ENCODE measurements at places on chromosomes 16 and 17. TPM values are rescaled to one million over a fixed set of nuclear protein-coding genes. Genes with fewer than 3 reads are reported as not detected.

TP53TG3C gene
- not detected for total RNA-seq

GRCh38 chr16:89094252-89094879 lies 714 bp downstream of the ACSF3 start:
- DNase-seq = no peak

- DNase-seq = peak; percentile 79
These were observed 8.9 kb downstream of the UBTF start for GRCh38 chr17:44210342-44211192.

- DNase-seq = no peak
These were observed 20.3 kb downstream of the CHMP6 start for GRCh38 chr17:81011951-81012350.

- no peak for DNase-seq
These were observed 351.2 kb upstream of the DYNLRB2 start for GRCh38 chr16:80189476-80190175.

GRCh38 chr16:88735121-88735520 lies 28.8 kb downstream of the CTU2 start:
- DNase-seq = no peak

Measured in NCI-H460 (cell line).